Thymus (tissue), 14 donors: ENCODE measurements at places on chromosomes 1 and 21. TPM values are rescaled to one million over a fixed set of nuclear protein-coding genes. Genes with fewer than 3 reads are reported as not detected.

The UBE2U gene
- not detected for polyA plus RNA-seq

The PLA2G4A gene
- 3.7 TPM for polyA plus RNA-seq

The DNALI1 gene
- polyA plus RNA-seq, result 2.1 TPM

The ESPN gene
- polyA plus RNA-seq, result 11.8 TPM

The NHLH1 gene
- polyA plus RNA-seq, result 0.43 TPM

The UCK2 gene
- polyA plus RNA-seq, result 13.2 TPM

The CA6 gene
- 0.37 TPM for polyA plus RNA-seq

DNA sequence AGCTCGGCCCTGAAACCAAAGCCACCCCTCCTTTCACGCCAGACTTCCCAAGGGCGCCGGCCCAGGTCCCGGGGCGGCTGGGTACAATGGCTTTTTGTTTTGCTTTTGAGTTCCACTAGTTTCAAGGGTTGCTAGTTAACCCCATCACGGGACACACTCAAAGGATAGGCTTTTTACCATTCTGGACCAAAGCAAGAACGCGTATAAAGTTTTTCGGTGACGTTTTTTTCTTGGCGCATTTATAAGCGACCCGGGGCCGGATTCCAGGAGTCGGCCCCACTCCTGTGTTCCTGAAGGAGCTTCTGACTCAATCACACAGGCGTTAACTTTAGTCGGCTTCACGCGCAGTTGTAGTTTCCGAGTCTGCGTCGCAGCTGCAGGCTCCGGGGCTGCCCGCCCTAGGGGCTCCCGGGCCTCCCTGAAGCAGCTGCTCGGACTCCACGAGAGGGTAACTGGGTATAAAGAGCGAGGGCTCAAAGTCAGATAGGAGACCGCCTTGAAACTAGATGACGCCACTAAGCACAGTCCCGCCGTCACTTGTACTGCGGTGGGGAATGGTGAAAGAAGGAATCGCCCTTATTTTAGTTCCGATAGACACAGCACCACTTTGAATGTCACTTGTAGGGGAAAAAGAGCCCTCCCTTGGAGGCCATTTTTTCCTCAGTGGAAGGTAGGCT, 707 bp upstream of the KLHL21 start:
- DNase-seq, result no peak

DNA sequence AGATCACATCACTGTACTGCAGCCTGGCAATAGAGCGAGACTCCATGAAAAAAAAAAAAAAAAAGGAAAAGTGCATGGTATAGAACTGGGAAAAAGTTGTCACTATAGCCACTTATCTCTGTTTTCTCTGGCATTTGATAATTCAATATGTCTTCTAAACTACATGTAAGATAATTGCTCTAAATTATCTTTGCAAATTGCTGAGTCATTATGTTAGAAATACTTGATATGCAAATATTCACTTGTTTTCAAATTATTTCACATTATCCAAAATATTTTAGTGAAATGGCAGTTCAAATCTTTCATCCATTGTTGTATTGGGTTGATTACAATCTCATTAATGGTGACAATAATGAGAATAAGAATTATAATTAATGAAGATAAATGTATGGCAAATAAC, 1455.1 kb downstream of the KCNT2 start:
- DNase-seq, result no peak

DNA sequence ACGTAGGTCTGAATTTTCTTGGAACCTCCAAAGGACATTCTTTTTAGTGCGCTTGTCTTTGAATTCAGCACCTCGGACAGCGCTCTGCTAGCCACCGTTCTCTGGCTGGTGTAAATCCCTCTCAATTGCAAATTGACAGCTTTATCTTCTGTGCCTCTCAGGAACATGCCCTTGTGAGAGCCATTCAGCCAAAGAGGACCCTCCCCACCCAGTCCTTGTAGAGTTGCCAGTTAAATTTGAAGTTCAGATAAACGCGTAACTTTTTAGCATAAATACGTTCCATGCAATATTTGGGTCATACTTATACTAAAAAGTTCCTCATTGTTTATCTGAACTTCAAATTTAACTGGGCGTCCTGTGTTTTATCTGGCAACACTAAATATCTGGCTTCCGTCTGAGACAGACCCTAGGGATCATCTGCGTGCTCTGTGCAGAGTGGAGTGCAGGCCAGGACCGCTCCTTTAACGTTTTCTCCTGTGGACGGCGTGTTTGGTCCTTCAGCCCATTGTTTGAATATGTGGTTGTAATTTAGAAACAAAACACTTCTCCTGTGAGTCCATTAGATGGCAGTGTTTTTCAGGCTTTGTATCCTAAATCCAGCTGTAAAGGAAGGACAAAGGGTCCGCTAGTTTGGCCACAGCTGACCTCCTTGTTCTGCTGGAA, 7.0 kb downstream of the KCNAB2 start:
- peak; percentile 48 for DNase-seq

GRCh38 chr1:23657659-23658275, 33.8 kb upstream of the RPL11 start:
- DNase-seq, result no peak

GRCh38 chr1:64864018-64864940, 102.1 kb downstream of the JAK1 start:
- DNase-seq, result peak; percentile 15

DNA sequence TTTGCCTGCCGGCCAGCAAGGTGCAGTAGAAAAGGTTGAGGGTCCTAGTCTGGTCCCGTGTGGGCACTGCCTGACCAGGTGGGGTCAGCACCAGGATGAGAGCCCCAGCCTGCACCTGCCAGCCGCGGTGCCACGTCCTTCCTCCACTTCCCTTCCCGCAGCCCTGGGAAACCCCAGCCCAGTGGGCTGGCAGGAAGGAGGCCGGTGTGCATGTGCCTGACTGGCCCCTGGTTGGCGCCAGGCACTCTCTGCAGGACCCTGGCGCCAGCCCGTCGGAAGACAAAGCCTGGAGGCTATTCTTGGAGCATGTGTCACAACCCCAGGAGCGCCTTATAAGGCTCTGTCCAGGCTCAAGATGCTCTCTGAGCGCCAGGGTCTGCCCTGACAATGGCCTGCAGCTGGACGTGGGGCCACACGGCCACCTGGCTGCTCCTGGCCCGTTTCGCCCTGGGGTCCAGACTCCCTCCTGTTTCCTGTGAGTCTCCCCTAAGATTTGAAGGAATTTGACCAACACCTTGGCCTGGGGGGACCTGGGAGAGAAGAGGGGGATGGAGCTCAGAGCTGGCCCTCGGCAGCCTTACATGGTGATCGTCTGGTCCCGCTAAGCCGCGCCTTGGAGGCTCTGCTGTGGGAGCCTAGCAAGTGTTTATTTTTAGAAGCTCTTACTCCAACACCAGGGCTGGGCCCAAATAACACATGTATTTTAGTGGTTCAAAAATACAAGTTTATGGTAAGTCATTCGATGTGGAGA, 31.9 kb upstream of the POFUT2 start:
- DNase-seq, result no peak

DNA sequence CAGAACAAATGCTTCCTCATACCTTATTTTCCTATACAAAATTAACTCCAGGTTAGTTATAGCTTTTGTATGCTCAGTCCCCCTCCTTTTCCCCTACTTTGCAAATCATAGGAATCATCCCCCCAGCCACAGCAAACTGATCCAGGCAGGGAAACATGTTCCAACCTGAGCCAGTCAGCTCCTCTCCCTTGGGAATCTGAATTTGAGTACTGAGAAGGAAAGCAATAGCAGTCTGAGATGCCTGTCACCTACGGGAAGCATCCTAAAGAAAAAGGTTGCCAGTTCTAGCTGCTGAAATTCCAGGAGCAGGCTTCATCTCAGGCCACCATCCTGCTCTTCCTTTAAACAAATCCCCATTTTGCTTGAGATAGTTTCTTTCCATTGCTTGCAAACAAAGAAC, 6.9 kb downstream of the ADSS2 start:
- DNase-seq, result no peak

GRCh38 chr1:248189026-248189425, 8.0 kb upstream of the OR2M3 start:
- no peak for DNase-seq

DNA sequence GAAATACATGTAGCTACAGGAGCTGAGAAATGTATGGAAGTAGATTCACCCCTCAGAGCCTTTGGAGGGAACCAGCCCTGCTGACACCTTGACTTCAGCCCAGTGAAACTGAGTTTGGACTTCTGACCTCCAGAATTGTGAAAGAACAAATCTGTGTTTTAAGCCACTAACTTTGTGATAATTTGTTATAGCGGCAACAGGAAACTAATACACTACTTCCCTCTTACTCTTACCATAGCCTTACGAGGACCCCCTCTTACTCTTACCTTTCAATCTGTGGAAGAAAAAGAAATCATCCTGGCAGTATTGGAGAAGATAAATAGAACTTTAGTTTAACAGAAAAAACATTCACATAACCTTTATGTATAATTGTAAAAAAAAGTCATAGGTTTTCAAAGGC, 353.6 kb upstream of the USP24 start:
- DNase-seq, result no peak

DNA sequence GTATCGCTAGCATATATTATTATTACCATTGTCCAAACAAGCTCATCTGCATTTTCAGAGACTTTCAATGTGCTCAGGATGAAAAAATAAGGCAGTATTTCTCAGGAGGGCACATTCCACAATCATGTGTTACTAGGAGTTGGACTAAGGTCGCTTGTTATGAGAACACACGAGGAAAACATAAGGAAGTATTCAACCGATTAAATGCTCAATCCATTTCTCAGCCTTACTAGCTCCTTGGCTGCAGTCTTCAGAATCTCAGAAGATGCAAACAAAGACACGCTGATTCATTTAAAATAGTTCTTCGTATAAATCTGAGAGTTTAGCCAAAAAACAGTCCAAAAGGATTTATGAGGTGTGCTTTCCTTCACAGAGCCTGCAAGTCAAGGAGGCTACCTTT, 82.0 kb upstream of the JAK1 start:
- DNase-seq, result no peak

DNA sequence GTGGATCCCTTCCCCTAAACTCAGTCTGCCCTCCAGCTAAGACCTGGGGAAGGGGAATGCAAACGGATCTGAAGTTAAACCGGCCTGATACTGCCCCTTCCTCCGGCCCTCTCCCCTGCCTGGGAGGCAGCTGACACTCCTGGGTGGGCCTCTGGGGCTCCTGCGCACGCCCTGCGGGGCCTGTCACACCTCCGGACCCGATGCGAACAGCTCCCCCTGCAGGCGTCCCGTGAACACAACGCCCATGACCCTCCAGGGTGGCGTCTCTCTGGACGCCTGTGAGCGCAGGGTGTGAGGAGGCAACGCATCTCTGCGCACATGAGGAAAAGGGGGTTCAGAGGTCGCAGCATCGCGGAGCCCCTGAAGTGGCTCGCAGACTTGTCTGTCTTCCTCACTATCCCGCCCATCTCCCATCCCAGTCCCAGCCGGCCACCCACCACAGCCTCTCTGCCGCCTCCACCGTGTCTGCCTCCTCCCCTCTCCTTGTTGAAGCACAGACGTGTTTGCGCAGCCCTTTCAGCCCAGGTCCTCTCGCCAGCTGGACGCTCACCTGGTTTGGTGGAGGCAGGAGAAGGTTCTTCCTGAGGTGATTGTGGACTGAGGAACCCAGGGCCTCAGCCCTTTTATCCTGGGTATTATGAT, 421 bp upstream of the LCE3A start:
- peak; percentile 7 for DNase-seq

DNA sequence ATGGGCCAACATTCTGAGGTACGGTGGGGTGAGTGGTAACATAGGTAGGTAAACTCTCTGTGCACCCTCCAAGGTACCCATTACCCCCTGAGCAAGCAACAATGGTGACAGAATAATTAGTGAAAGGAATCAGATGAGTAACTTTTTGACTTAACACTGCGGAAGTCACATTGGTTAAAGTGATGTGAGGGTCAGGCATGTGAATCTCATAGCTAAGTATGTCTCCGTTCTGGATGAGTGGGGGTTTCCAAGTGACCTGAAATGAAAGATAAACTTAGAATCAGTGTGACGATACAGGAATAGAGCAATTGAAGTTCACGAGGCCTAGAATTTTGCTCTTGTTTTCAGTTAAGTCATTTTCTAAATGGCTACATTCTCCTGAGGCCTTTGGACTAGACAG, 311.7 kb downstream of the KCTD3 start:
- no peak for DNase-seq

GRCh38 chr1:206882555-206882954, 14.7 kb upstream of the IL24 start:
- no peak for DNase-seq

DNA sequence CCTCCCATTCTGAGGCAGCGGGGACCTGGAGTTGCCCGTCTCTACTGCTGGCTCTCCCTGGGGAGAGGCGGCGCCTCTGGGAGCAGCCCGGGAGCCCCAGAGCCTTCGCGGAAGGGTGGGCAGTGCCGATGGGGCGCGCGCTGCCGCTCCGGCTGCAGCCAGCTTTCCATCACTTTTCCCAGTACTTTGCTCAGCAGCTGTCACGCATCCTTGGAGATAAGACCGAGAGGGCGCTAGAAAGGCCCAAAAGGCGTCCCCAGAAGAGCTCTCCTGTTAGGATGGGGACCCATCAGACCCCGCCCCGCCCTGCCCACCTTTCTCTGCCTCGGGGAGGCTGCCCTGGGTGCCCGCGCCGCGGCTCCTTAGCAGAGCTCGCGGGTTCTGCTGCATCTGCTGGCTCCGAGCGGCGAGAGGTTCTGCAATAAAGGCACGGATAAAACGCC, 534 bp downstream of the KCNH1 start:
- DNase-seq, result no peak

DNA sequence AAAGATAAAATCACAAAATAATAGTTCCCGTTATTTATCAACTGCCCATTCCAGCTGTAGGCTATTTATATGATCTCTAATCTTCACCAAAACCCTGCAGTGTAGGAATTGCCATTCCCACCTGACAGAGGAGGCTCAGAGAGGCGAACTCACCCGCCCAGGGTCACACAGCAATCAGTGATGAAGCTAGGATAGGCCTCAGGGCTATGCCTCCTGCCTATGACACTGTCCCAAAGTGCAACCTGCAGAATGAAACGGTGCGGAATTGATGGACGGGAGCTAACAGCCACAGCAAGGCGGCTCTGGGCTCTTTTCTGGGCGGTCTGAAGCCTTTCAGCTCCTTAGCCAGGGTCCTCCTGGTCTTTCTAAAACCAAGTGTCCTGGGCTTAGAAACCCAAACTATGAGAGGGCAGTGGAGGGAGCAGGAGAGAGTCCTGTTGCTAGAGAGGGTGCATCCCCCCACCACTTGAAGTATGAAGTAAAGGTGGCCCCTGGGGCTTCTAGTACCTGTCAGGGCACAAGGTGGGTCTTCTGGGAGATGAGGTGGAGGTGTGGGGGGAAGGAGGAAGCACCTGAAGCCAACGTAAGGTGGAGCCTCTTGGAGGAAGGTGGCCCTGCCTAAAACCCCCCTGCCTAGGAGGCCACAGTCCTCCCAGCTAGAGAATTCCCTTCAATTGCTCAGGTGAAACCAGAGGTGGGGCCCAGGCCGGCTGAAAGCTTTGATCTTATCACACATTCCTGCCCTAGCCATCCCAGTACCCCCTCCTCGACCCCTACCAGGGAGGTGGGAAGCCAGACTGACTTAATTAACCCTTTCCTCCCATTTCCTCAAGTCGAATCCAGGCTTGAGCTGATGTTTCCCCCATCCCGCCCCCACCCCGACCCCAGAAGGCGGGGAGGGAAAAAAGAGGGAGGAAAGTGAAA, 14.8 kb downstream of the HSPG2 start:
- no peak for DNase-seq

GRCh38 chr1:21661886-21662285, 7.3 kb downstream of the RAP1GAP start:
- no peak for DNase-seq

- no peak for DNase-seq
These were observed 134.8 kb downstream of the PBX1 start for GRCh38 chr1:164693564-164694359.

GRCh38 chr21:36310016-36310415, 10.0 kb upstream of the MORC3 start:
- DNase-seq, result no peak
